CMK (cell line): ENCODE measurements at places on chromosomes 11 and 22.

DNA sequence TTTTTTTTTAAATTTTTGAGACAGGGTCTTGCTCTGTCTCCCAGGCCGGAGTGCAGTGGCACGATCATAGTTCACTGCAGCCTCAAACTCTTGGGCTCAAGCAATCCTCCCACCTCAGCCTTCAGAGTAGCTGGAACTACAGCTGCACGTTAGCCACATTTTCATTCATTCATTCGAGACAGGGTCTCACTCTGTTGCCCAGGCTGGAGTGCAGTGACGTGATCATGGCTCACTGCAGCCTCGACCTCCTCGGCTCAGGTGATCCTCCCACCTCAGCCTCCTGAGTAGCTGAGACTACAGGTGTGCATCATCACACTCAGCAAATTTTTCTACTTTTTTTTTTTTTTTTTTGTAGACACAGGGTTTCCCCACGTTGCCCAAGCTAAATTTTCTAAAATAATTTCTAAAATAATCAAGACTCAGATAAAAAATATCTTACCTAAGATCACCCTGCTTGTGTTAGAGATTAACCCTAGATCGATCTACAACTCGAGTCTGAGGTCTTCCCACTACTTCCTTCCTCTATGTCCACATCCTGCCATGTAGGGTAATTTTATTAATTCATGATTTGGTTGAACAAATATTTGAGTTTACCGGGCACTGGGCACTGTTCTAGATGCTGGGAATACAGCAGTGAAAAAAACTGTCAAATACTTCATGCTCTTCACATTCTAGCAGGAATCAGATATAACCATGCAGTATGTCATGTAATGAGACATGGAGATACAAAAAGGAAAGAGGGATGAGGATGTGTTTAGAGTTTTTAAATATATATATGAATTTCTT lies 15.1 kb downstream of the EIF4G2 start:
- no peak for DNase-seq

- DNase-seq, result no peak
Observed at GRCh38 chr22:41263704-41264103, 22.3 kb downstream of the RANGAP1 start.

DNA sequence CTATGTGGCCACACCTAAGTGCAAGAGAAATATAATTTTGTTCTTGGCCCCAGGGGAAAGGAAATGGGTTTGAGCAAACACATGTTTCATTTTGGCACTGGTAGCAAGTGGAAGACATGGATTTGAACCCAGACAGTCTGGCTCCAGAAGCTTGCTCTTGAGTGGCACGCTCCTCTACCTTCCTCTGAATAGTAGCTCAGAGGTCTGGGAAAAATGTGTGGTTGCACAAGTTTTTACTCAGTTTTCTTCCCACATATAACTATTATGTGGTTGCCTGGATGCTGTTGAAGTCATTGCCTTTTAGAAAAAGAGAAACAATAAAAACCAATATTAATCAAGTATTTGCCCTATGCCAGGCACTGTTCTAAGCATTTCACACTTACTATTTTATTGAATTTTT lies 16.3 kb downstream of the PARVA start:
- no peak for DNase-seq

GRCh38 chr11:29645373-29645772 lies 371.5 kb downstream of the KCNA4 start:
- DNase-seq, result no peak

DNA sequence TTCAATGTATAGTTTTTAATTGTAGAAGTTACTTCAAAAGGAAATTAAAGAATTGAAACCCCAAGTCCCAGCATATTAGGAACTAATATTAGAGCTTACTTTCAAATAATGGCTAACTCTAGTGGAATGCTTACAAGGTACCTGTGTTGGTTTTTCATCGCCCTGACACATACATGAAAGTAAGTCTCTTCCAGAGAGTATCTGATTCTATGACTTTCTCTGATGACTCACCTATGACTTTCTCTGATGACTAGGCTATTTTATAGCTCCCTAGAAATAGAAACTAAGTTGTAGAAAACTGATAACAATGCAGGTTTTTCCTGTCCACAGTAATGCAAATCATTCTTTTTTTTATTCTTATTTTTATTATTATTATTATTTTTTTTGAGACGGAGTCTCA lies 33.6 kb upstream of the MMP7 start:
- no peak for DNase-seq

- DNase-seq, result no peak
Observed at GRCh38 chr11:107619926-107620325, 29.0 kb downstream of the ELMOD1 start.

- no peak for DNase-seq
Observed at GRCh38 chr22:28942801-28943500, 59.6 kb downstream of the ZNRF3 start.

- no peak for DNase-seq
Observed at GRCh38 chr22:24419475-24419850, 7.9 kb upstream of the ADORA2A start.

DNA sequence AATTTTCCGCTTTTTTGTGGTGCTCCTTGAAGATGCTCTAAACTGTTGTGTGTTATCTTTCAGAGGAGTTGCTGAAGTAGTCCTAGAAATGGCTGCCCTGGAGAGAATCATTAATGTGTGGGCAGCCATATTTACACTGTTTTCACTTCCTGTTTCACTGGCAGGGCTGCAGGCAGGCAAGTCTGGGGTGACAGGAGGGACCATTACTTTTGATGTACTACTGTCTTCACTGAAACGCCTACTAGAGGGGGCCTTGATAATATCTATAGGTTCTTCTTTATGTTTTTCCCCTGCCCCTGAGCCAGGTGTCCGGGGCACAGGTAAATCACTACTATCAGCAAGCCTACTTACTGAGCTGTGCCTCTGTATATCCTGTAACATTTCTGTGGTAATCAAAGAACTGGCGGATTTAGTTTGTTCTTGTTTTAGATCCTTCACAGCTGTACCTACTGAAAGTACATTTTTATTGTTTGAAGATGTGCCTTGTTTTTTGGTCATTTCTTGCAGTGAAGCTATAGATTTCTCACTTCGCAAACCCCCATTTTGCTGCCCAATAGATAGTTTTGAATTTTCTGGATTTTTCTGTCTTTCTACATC lies 39.7 kb downstream of the ACAT1 start:
- no peak for DNase-seq

GRCh38 chr11:134350381-134350780 lies 18.6 kb downstream of the GLB1L2 start:
- no peak for DNase-seq

- no peak for DNase-seq
Observed at GRCh38 chr22:22037740-22038139, 55.2 kb upstream of the TOP3B start.

- no peak for DNase-seq
Observed at GRCh38 chr11:106656646-106657045, 361.6 kb downstream of the GUCY1A2 start.

- no peak for DNase-seq
Observed at GRCh38 chr22:50525858-50526107, 385 bp upstream of the SCO2 start.
